ENCODE measurements at places on chromosomes 3 and 15.

GRCh38 chr15:39579487-39580116, 1.3 kb upstream of the THBS1 start:
- DNase-seq, result peak; percentile 96

GRCh38 chr3:37993820-37994638, 3.4 kb downstream of the VILL start:
- DNase-seq, result peak; percentile 78

DNA sequence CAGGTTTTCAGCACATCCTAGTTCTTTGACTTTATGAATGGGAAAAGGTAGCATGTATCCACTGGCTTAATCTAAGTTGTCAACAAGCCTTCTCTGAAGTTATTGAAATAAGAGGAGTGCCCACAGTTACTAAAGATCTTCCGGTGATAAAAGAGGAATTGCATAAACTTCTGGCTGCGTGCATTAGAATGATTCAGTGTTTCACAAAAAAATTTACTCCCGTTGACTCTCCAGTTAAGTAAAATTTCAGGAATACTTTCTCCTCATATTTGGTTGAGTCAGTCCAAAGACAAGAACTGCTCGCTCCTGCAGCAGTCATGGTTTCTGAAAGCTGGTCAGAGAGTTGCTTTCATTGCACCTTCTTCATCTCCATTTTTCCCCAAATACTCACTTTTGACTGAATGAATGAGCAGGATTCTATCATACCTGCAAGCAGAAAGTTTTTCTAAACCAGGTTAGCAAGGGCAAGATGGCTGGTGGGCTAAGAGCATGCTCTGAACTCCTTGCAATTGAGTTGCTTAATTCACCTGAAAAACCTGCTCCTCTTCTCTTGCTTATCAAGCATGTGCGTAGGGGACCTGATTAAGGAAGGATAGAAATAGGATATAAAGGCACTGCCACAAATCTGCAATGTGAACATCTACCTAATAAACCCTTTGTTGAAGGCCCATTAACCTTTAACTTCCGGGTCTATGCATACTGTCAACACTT, 64.2 kb upstream of the TIMP4 start:
- DNase-seq, result no peak

GRCh38 chr15:86588413-86588812, 508.7 kb downstream of the AGBL1 start:
- peak; percentile 70 for DNase-seq

GRCh38 chr3:123694366-123695087, 109.7 kb upstream of the HACD2 start:
- no peak for DNase-seq

GRCh38 chr3:121295452-121295851, 250.3 kb downstream of the POLQ start:
- no peak for DNase-seq

DNA sequence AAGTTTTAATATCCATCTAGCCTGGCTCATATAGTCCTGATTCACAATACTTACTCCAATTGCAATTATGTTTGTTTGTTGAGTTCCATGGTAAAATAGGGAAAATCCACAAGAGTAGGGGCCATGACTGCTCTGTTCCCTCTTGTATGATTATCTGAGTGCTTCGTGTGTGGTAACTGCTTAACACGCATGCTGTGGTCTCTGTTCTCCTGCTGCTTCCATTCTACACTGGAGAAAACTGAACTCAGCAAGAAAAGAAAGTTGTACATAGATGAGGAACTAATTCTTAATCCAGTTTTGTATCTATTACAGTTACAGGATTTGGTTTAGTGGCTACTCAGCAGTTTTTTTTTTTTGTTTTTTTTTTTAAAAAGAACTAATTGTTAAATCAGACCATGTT, 223.0 kb upstream of the SATB1 start:
- no peak for DNase-seq

DNA sequence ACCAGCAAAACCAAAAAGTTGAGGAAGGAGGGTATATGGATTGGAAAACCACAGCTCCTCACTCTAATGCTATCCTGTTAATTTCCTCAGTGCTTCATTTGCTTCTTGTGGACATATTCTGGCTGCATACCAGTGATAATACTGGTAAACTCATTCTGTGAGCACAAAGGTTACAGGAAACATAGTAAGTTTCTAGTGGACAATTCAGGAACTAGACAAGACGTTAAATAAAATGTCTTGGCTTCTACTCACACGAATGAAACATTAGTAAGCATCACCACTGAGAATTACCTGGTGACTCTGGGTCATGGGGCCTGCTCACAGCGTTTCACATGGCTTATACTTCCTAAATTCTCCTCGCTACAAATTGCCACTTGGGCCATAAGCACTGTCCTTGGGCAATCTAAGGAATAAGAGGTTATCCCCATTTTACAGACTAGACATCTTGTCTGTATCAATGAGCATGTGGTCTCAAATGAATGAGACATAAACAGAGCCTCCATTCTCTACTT, 20.1 kb upstream of the PPIB start:
- DNase-seq, result no peak

DNA sequence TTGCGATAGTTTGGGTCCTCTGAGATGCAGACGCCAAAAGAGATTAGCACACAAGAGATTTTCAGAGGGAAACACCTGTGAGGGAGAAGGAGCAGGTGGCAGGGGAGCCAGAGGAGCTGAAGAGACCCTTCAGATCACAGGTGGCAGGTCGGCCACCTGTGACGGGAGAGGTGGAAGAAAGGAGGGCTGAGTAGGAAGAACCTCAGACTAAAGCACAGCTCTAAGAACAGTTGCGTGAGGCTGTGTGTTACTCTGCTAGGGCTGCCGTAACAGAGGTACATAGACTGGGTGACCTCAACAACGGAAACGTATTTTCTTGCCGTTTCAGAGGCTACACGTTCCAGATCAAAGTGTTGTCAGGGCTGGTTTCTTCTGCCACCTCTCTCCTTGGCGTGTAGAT, 38.5 kb downstream of the C2CD4A start:
- DNase-seq, result no peak

DNA sequence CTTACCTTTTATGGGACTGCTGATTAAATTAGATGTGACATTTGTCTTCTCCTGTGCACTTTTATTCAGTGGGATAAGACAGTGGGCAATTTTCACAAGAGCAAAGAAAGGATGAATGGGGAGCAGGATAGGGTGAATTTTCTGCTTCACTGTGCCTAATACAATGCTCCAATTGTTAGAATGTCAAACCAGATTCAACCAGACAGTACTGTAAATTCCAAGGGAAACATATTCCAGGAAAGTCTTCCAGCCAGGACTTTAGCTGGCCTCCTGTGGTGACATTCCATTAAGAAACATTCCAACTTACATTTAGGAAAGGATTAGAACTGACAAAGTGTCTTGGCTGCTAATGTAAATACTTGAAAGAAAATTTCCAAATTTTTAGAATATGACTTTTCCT, 100.1 kb upstream of the PROK2 start:
- DNase-seq, result peak; percentile 72

DNA sequence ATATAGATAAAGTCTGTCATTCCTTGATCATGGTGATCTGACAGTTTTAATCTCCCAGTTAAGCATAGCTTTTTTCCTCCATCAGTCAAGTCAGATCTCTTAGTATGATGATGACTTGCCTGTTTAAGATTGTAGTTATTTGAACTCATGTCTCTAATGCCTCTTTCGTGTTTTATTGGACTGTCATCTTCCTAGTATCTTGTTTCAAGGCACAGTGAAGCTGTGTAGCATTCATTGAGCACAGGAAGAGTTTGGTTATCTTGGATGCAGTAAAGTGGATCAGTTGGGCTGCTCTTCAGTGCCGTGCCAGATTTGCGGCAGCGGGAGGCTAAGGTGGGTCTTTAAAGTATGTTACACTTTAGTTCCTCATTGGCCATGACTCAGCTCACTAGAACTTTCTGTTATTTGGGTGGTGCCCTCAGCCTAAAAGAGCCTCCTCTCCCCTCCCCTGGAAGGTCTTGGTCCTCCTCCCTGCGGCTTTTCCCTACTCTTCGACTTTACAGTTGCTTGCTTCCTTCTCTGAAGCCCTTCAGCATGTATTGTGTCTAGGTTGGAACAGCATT, 45.7 kb upstream of the SKOR1 start:
- DNase-seq, result peak; percentile 59

All from mesendoderm (in vitro differentiated cells).